Midbrain (tissue), 1 donor: ENCODE measurements at places on chromosomes 4 and X.

DNA sequence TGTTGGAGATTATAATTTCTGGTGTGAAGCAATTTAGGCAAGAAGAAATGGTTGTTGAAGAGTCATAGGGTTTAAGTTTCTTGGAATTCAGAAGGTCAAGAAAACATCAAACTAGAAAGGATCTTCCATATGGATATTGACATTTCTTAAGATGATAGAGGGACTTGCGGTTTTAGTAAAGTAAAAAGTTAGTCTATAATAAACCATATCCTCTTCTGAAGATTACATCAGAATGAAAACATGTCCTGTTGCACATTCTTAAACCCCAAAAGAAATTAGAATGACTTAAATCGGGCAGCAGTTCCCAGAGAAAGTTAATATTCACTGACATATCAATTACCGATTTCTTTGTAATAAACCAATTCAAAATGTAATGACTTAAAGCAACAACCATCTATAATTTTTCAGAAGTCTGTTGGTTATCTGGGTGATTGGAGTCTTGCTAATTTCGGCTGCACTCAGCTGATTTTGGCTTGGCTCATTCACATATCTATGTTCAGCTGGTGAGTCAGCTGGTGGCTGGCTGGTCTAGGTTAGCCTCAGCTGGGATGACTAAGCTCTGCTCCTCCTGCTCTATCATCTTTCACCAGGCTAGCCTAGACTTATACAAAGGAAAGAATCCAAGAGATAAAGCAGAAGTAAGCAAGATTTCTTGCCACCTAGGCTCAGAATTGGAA, 24.4 kb upstream of the DYNLT3 start:
- DNase-seq, result no peak

DNA sequence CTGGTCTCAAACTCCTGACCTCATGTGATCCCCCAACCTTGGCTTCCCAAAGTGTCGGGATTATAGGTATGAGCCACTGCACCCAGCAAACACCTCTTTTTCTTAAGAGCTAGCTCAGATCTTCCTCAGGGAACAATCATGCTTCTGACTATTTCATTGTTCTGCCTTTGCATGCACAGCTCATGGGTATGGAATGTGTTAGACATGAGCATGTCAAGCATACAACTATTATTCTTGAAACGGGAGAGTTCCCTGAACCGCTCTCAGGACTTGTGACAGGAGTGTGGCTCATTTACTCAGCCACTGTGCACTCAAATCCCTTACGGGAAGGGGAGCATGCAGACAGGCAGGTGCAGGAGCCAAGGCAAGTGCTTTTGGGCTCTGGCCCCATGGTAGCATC, 231.7 kb upstream of the TAPT1 start:
- no peak for DNase-seq

GRCh38 chr4:137065311-137065710, 467.0 kb downstream of the PCDH18 start:
- DNase-seq, result no peak

GRCh38 chr4:174358829-174359228, 75.1 kb downstream of the CEP44 start:
- no peak for DNase-seq

DNA sequence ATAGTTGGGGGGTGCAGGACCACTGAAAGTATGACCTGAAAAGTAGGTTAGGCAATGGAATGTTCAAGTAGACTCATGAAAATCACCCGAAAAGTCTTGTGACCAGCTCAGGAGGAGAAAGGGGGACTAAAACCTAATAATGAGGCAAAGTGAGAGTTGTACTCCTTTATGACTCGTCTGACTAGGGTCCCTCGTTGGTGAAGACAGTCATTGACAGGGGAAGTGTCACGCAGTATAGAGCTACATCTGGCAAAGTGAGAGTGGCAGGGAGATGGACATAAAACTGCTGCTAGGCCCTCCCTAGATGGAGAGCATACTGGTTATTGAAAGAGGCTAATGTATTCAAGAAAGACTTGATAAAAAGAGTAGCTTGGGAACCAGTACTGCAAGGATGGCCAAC, 20.5 kb downstream of the OTUD6A start:
- no peak for DNase-seq

GRCh38 chr4:101136373-101137370, 210.7 kb downstream of the PPP3CA start:
- no peak for DNase-seq

- DNase-seq, result no peak
Measured at GRCh38 chrX:136176399-136176825, 29.1 kb downstream of the FHL1 start.
